ENCODE measurements at places on chromosomes 7 and 10.

DNA sequence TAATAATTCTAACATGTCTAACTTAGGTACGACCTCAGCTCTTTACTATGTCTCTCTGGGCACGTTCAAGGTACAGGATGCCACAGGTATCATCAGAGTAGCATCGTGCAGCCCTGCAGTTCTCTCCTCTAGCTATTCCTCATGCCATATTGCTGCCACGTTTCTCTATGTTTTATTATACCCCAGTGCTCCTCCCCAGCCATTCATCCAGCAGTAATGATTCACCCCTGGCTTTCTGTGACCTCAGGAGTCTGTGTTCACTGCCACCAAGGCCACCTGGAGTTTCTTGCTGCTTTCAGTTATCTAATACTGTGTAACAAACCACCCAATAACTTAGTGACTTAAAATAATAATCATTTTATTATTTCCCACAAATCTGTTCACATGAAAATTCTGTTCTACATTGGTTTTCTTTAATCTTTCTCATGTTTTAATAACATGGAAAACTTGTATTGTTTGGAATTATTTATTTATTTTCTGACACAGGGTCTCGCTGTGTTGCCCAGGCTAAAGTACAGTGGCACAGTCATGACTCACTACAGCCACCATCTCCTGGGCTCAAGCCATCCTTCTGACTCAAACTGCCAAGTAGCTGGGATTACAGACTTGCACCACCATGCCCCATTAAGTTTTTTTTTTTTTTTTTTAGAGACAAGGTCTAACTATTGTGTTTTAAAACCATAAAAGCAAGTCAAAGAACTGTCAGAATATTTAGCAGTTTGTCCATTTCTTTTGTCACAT is 21.8 kb downstream of the REEP3 start:
- no peak for DNase-seq

GRCh38 chr7:15457990-15458955 is 103.5 kb downstream of the AGMO start:
- no peak for DNase-seq

DNA sequence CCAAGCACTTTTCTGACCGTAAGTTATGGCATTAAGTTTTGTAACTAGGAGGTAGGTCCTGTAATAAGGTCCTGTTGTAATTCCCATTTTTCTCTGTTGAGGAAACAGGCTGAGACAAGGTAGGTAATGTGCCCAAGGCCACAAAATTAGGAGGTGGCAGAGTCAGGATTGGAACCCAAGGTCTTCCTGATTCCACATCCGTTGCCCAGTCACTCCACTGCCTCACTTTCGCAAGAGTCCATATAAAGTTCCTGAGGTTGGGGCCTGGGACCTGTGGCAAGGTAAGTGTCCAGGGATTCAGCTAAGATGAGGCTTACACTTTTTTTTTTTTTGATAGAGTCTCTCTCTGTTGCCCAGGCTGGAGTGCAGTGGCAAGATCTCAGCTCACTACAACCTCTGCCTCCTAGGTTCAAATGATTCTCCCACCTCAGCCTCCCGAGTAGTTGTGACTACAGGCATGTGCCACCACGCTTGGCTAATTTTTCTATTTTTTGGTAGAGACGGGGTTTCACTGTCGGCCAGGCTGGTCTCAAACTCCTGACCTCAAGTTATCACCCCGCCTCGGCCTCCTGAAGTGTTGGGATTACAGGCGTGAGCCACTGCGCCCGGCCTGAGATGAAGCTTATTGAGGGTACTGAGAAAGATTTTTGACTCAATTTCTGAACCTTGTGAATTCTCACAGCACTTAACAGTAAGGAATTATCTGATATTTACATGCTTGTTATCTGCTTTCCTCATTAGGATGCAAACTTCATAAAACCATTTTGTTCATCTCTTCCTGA is 20.3 kb upstream of the GNA12 start:
- DNase-seq: no peak

GRCh38 chr10:59047957-59048618 is 128.4 kb upstream of the PHYHIPL start:
- DNase-seq: no peak

DNA sequence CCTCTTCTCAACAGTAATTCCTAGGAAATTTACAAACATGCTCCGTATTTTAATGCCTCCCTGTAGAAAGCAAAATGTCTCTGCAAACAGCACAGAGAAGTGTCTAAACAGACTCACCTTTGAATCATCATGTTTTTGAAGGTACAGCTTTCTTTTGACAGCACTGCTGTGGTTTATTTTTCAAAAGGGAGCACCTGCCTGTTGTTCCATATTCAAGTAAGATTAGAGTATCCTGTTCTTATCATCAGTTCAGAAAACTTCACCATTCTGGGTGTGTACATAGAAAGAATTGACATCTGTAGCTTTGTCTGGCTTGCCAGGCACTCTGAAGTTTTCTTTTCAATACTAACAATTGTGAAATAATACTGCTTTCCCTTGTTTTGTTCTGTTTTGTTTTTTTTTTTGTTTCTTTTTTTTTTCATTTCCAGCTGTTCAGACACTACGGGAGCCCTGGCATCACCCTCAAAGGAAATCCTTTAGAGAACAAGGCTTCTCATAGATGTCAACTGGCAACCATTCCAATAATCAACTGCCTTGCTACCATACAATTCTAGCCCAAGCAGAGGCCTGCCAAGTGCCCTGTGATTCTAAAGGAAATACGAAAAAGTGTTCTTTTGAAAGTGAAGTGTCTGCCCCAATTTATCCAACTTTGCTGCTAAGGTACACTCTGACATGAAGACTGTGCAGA is 275.9 kb downstream of the PRPF18 start:
- DNase-seq: no peak

GRCh38 chr10:29041616-29042015 is 247.3 kb upstream of the LYZL1 start:
- DNase-seq: no peak

DNA sequence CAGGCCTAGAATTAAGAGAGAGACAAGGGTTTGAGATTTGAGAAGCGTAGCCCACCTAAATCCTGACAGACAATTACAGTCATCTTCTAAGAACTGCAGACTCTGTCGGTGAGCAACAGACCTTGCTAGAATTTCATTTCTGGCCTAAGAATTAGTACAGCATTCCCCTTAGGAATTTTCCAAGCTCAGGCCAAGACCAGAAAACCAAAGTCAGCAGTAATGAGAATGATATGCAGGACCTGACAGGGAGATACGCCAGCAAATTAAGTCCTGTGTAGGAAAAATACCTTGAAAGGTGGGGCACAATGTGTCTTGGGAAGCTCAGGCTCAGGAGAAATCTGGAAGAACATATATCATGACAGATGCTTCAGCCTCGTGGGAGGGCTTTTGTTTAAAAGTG is 52.7 kb upstream of the HERPUD2 start:
- DNase-seq: no peak

- no peak for DNase-seq
These were observed at the start of gene GIMAP8 for GRCh38 chr7:150450491-150451001. GIMAP8 (plus strand) TSS chr7:150450630; CDS start chr7:150466699, 16,069 bp downstream.

DNA sequence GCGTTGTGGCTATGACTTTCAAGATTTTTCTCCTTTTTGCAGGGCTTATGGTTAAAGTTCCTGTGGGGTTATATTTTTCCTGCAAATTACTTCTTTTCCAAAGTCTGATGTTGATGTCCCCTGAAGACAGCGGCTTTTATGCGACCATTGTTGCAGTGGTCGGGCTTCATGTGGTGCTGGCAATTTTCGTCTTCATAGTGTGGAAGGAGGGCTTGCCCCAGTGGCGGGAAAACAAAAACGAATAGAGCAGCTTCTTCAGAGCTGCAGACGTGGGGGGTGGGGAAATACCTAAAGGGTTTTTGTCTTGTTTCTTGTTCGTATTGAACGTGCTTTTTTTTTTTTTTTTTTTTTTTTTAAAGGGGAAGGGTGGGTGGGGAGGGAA is 53.8 kb downstream of the MCMBP start:
- no peak for DNase-seq

- DNase-seq: no peak
These were observed 237.9 kb downstream of the FRMD4A start for GRCh38 chr10:14092799-14093198.

DNA sequence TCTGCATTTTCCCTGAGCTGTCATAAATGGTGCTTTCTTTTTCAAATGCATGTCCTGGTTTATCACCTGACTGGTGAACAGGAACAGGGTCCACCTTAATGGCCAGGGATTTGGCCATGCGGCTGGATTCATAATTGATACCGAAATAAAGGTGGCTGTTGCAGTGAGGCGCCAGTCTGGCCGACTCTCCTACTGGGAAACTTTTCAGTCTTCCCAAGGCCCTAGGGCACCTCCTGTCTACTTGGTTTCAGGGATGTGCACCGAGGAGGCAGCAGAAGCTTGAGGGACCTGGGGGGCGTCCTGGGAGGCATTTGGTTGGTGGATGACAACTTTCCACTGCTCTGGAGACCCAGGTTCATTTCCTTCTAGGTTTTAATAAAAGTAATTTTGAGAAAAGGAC is 46.4 kb upstream of the FIGNL1 start:
- no peak for DNase-seq

- no peak for DNase-seq
These were observed 7.0 kb downstream of the GET4 start for GRCh38 chr7:883055-884021.

GRCh38 chr7:104206841-104207240 is 972 bp downstream of the ORC5 start:
- no peak for DNase-seq

DNA sequence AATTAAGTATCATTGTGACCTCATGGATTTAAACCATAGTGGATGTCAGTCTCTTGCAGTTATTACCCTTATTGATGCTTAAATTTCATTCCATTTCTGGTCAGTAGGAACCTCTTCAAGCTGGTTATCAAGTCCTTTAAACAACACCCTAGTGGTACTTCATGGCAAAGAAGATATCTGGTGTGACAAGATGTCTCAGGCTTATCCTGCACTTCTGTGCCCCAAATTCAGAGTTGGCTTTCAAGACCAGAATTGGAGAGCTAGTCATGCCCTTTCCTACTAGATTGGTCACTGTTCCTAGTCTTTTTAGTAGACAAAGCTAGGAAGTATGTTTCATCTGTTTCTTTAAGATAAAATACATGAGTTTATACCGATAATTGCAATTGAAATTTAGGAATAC is 54.9 kb downstream of the KMT2E start:
- DNase-seq: no peak

- no peak for DNase-seq
These were observed 23.7 kb downstream of the FGF8 start for GRCh38 chr10:101752241-101752640.

GRCh38 chr10:98957801-98958200 is 277.9 kb downstream of the HPSE2 start:
- no peak for DNase-seq

- DNase-seq: peak; percentile 10
These were observed 284.3 kb downstream of the SORCS3 start for GRCh38 chr10:104925232-104925851.

DNA sequence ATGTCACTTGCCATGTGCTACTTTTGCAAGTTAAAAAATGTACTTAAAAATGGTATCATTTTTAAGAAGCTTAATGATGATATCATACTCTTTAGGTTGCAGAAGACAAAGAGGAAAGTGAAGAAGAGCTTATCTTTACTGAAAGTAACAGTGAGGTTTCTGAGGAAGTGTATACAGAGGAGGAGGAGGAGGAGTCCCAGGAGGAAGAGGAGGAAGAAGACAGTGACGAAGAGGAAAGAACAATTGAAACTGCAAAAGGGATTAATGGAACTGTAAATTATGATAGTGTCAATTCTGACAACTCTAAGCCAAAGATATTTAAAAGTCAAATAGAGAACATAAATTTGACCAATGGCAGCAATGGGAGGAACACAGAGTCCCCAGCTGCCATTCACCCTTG is 6.1 kb downstream of the LMOD2 start:
- DNase-seq: no peak

DNA sequence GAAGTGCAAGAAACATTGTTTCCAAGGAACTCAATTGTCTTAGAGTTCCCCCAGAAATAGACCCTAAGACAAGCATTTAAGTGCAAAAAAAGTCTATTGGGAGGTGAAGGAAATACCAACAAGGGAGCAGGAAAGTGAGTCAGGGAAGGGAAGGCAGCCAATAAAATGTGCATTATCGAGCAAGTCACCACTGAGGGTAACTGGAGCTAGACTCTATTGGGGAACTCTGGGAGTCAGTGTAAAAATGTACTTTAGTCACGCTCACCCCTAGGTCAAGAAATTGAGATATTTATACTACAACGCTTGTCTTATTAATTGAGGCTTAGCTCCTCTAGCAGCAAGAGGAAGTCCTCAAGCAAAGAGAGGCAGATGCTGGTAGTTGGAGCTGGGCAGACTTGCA is 137.7 kb downstream of the RTKN2 start:
- DNase-seq: no peak

- DNase-seq: no peak
These were observed 203.3 kb downstream of the SEC23IP start for GRCh38 chr10:120095875-120096274.

GRCh38 chr10:133308421-133309099 is at the start of the genes TUBGCP2 and ZNF511:
TUBGCP2 (minus strand) TSS chr10:133308872; CDS start chr10:133302941, 5,931 bp downstream.
ZNF511 (plus strand) TSS chr10:133308914; CDS start chr10:133308944, 30 bp downstream.
- DNase-seq: peak; percentile 87

DNA sequence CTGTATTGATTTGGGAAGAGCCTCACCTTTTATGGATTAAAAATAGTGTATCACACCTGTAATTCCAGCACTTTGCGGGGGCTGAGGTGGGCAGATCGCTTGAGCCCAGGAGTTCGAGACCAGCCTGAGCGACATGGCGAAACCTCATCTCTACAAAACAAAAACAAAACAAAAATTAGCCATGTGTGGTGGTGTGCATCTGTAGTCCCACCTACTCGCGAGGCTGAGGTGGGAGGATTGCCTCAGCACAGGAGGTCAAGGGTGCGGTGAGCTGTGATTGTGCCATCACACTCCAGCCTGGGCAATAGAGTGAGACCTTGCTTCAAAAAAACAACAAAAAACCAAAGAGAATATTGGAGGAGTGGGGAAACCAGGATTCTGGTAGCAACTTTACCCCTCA is 79.6 kb downstream of the LRMDA start:
- no peak for DNase-seq

GRCh38 chr7:1986366-1987083 is 246.2 kb downstream of the MAD1L1 start:
- no peak for DNase-seq

- no peak for DNase-seq
These were observed 317.7 kb downstream of the CAMK1D start for GRCh38 chr10:12667052-12667451.

DNA sequence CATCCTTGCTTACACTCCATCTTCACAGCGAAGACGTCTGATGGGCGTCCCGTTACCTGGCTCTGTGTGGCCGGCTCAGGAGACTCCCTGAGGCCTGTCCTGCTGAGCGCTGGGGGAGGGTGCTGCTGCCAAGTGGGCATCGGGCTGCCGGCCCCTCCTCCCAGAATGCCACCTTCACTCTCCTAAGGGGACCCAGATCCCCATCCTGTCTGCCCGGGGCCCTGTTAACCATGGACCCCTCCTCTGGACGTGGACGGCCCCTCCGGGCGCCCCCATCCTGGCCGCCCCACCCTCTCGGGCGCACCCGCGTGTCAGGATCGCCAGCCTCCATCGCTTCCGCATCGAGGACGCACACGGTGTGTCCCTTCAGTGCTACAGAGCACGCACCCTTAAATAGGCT is 7.3 kb upstream of the FOXL3 start:
- DNase-seq: no peak

Data from amygdala (tissue), 56 donors.